ENCODE measurements at places on chromosomes 5 and 9. TPM values are rescaled to one million over a fixed set of nuclear protein-coding genes. Genes with fewer than 3 reads are reported as not detected.

DNA sequence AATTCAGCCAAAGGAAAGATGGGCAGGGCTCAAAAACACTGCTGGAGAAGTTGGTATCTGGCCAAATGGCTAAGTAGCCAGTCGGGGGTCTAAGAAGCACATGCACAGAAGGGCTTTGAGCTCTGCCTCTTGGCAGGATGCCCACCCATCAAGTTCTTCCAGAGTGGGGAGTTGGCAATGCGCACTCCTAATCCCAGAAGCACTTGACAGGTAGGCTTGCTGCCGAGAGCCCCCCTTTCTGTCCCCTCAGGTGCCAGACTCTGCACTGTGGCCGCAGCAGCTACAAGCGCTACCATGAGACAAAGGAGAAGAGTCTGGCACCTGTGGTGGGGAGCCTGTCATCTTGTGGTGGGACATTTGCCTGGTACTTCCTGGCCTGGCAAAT is 252.9 kb upstream of the SLC24A2 start:
- H3K36me3 ChIP-seq, result no peaks in the 10 kb centered on the region
- peaks cover 9% of the 10 kb centered on the region for H3K27me3 ChIP-seq
- H3K27ac ChIP-seq, result no peak overlapping the region
- DNase-seq, result no peak

DNA sequence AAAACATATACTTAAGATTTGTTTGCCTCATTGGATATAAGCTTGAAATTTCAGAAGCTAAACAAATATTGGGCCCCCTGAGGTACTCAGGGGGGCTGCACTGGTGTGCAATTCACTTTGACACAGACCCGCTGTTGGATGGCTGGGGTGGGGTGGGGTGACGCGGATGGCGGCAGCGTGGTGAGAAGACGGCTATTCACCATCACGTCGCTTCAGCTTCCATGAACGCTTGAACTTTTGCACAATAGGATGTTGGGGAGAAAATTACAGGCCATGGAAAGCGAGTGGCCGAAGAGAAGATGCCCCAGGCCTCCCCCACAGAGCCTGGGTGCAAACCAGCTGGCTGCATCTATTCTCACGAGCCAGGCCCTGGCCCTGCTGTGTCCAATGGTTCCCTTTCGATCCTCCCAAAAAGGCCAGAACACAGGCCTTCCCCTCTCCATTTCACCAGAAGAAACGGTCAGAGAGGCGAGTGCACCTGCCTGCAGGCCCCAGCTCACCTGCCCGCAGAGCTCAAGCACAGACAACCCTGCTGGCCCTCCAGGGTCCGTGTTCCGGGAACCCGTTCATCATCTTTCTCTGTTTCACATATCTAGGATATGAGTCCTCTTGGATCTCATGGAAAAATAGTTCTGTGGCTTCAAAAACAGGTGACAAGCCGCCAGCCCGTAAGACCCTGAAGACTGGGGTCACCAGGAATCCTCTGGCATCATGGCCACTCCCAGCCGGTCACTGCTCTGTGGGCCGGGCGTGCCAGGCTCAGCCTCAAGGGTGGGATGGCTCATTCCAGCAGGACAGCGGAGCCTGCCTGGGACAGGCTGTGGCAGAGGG is 46.8 kb upstream of the SARDH start:
- H3K27me3 ChIP-seq, result no peaks in the 10 kb centered on the region
- H3K4me3 ChIP-seq, result no peak overlapping the region
- peaks cover 16% of the 10 kb centered on the region for H3K36me3 ChIP-seq
- no peak for DNase-seq

- no peaks in the 10 kb centered on the region for H3K36me3 ChIP-seq
- H3K4me3 ChIP-seq, result no peak overlapping the region
- H3K27ac ChIP-seq, result no peak overlapping the region
- H3K27me3 ChIP-seq, result no peaks in the 10 kb centered on the region
These were observed 8.9 kb upstream of the ELOVL7 start for GRCh38 chr5:60852940-60853339.

Gene PCDHB2
- total RNA-seq, result 118 TPM

Gene PPP2R2B
- total RNA-seq, result 19.7 TPM

DNA sequence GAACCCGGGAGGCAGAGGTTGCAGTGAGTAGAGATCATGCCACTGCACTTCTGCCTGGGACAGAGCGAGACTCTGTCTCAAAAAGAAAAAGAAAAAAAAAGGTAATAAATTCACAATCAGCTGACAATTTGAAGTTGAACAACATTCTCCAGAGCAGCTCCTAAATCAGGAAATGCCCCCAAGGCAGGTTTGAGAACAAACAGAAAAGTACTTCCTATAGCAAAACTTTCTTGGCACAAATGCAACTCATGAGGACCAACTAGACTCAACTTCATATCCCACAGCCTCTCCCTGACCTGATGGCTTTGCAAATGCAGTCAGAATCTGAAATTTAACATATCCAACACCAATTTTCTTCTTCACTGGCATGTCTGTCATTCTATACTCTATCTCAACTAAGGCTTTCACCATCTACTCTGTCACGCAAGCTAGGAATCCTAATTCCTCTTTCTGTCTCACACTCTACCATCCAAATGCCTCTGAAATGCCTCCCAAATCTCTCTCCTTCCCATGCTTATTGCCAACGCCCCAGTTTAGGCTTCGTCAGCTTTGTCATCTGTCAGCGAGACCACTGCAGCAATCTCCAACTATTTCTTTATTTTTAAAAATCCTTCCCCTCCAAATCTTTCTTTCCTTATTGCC is 113.3 kb downstream of the MAPKAP1 start:
- no peak for DNase-seq
- no peaks in the 10 kb centered on the region for H3K36me3 ChIP-seq
- no peaks in the 10 kb centered on the region for H3K27me3 ChIP-seq
- H3K4me3 ChIP-seq, result no peak overlapping the region
- H3K4me1 ChIP-seq, result peaks cover 12% of the 10 kb centered on the region

DNA sequence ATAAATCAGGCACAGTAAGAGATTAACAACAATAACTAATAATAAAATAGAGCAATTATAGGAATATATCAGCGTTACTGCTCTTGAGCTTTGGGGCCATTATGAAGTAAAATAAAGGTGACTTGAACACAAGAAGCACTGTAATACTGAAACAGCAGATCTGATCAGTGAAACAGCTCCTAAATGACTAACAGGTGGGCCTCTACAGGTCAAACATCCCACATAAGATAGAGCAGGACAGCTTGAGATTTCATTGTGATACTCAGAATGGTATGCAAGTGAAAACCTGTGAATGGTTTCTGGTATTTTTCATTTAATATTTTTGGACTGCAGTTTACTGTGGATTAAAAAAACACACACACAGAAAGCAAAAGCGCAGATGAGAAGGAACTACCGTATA is 24.0 kb upstream of the MAP3K1 start:
- H3K27ac ChIP-seq, result no peak overlapping the region
- H3K4me1 ChIP-seq, result no peaks in the 10 kb centered on the region
- H3K36me3 ChIP-seq, result no peaks in the 10 kb centered on the region
- DNase-seq, result no peak
- no peak overlapping the region for H3K4me3 ChIP-seq

GRCh38 chr9:32431940-32432555 is 47.6 kb downstream of the ACO1 start:
- peaks cover 25% of the 10 kb centered on the region for H3K36me3 ChIP-seq
- DNase-seq, result no peak
- H3K27me3 ChIP-seq, result no peaks in the 10 kb centered on the region
- no peaks in the 10 kb centered on the region for H3K4me1 ChIP-seq
- no peak overlapping the region for H3K4me3 ChIP-seq

DNA sequence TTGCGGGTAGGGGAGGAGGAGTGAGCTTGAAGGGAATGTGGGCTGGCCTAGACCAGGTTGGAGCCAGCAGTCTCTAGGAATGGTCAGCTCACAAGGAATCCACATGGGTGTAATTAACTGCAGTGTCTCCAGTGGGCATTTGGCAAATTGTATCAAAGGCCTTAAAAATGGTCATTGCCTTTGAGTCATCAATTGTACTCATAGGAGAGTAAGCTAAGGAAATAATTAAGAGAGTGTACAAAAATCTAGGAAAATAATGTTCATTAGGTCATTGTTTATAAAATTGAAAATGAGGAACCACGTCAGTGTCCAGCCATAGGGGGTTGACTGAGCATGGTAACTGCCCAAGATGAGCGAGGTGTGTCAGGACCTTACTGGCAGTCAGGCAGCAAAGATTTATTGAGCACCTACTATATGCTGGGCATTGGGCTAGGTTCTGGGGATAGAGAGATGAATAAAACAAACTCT is 29.8 kb upstream of the RPL26L1 start:
- no peaks in the 10 kb centered on the region for H3K27me3 ChIP-seq
- H3K4me3 ChIP-seq, result no peak overlapping the region
- peaks cover 18% of the 10 kb centered on the region for H3K36me3 ChIP-seq

DNA sequence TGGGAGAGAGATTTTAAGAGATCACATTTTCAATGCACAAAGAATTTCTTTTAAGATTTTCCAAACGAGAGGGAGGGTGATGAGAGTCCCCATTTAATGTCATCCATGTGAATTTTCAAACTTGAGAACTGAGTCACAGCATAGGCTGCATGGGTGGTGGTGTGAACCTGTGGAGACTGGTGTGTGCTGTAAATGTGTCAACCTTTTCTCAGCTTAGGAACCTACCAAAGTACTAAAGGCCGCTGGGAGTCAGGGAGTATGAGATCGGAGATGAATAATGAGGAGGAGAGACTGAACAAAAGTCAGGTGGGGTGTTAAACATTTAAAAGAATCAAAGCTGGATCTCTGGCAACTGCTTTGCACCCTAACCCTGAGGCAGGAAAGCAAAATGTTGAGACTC is 7.5 kb downstream of the ALDH1A1 start:
- no peaks in the 10 kb centered on the region for H3K36me3 ChIP-seq
- peaks cover 5% of the 10 kb centered on the region for H3K27me3 ChIP-seq
- no peak overlapping the region for H3K4me3 ChIP-seq
- H3K4me1 ChIP-seq, result peaks cover 37% of the 10 kb centered on the region
- no peak for DNase-seq
- no peak overlapping the region for H3K27ac ChIP-seq

DNA sequence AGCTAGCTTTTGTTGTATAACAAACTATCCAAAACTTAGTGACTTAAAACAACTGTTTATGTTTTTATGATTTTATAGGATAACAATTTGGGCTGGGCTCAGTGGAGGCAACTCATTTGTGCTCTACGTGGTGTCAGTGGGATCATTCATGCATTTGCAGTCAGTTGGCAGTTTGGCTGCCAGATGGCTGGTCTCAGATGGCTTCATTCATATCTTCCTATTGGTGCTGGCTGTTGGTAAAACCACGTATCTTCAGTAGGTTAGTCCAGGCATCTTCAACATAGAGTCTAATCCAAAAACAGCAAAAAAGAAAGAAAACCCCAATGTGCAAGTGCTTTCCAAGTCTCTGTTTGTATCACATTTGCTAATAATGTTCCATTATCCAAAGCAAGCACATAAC is 51.7 kb upstream of the RIC1 start:
- H3K27me3 ChIP-seq, result no peaks in the 10 kb centered on the region
- no peak for DNase-seq
- no peaks in the 10 kb centered on the region for H3K4me1 ChIP-seq
- H3K27ac ChIP-seq, result no peak overlapping the region

- no peak for DNase-seq
- H3K36me3 ChIP-seq, result no peaks in the 10 kb centered on the region
- H3K4me1 ChIP-seq, result no peaks in the 10 kb centered on the region
- no peak overlapping the region for H3K27ac ChIP-seq
- no peaks in the 10 kb centered on the region for H3K27me3 ChIP-seq
These were observed 420.6 kb downstream of the CTNND2 start for GRCh38 chr5:11483630-11484029.

Gene PCDHGA11
- total RNA-seq, result 6.0 TPM

GRCh38 chr5:122972877-122973276 is 63.6 kb downstream of the PPIC start:
- no peaks in the 10 kb centered on the region for H3K27me3 ChIP-seq
- H3K36me3 ChIP-seq, result peaks cover 32% of the 10 kb centered on the region
